ENCODE measurements at places on chromosomes 4 and X.

DNA sequence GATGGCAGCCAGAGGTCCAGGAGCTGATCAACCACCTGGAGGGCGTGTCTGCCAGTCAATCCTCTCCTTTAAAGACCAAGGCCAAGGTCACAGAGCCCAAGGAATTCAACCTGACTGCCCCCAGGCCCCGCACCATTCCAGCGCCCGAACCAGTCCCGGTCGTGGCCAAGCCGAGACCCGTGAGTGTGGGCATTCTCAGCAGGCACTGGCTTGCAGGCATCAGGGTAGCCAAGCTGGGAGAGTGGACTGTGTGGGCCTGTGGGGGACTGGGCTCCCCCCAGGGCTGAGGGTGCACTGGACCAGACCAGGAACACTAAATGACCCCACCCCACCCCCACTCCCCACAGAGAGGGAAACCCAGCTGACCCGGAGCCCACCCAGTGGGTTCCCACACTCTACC, 23.8 kb upstream of the RNF4 start:
- no peak for DNase-seq

DNA sequence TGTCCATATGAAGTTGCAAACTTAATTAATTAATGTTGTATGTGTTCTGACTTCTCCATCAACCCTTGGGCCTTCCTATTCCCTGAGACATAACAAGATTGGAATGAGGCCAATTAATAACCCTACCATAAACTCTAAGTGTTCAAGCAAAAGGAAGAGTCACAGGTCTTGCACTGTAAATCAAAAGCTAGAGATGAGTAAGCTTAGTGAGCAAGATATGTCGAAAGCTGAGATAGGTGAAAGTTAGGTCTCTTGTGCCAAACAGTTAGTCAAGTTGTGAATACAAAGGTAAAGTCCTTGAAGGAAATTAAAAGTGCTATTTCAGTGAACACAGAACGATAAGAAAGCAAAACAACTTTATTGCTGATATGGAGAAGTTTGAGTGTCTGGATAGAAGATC, 58.2 kb upstream of the GPRIN3 start:
- no peak for DNase-seq

- DNase-seq: no peak
Observed at GRCh38 chr4:85492336-85492735, 17.4 kb downstream of the ARHGAP24 start.

DNA sequence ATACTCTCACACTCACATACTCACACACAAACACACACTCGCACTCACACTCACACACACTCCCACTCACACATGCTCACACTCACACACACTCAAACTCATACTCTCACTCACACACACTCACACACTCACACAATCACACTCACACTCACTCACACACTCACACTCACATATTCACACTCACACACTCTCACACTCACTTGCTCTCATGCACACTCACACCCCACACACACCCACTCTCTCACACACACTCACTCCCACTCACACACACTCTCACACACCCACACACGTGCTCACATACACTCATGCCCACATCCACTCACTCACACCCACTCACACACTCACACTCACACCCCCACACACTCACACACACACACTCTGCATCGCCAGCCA, 4.9 kb upstream of the ATP2B3 start:
- DNase-seq: no peak

DNA sequence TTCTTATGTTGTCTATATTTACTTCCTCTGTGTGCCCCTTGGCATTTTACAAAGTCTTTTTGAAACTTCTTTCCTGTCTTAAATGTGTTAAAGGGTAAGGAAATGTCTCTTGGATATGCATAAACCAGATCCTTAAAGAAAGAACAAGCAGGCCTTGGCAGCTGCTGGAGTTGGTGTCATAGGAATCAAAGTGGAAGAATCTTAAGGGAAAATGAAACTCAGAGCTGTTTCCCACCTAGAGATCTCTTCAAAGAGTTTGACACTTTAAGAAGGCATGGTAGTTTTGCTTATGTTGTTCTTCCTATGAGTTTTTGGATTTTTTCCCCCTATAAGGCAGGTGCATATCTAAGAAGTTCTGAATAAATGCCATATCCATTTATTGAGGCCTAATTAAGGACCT, 37.0 kb upstream of the CWH43 start:
- no peak for DNase-seq
